ENCODE measurements at places on chromosomes 13 and 19. TPM values are rescaled to one million over a fixed set of nuclear protein-coding genes. Genes with fewer than 3 reads are reported as not detected.

KLK3 gene
- not detected for total RNA-seq

SMIM7 gene
- total RNA-seq = 119 TPM

NCAN gene
- total RNA-seq = 18.9 TPM

ZNF808 gene
- 74.4 TPM for total RNA-seq

ZNF470 gene
- 10.2 TPM for total RNA-seq

LILRA1 gene
- total RNA-seq = 0.22 TPM

AMH gene
- 0.82 TPM for total RNA-seq

LPAR6 gene
- total RNA-seq = 39.4 TPM

IRGC gene
- not detected for total RNA-seq

CFD gene
- 15.3 TPM for total RNA-seq

ELSPBP1 gene
- 1.5 TPM for total RNA-seq

TMEM255B gene
- 4.9 TPM for total RNA-seq

GPR4 gene
- 0.71 TPM for total RNA-seq

ENOX1 gene
- total RNA-seq = 7.5 TPM

URAD gene
- total RNA-seq = not detected

TBXA2R gene
- 2.0 TPM for total RNA-seq

Data from camera-type eye (tissue), 1 donor.